ENCODE measurements at places on chromosomes 6 and 20.

- DNase-seq: no peak
These were observed 993.8 kb upstream of the MAP3K7 start for GRCh38 chr6:91580635-91581034.

DNA sequence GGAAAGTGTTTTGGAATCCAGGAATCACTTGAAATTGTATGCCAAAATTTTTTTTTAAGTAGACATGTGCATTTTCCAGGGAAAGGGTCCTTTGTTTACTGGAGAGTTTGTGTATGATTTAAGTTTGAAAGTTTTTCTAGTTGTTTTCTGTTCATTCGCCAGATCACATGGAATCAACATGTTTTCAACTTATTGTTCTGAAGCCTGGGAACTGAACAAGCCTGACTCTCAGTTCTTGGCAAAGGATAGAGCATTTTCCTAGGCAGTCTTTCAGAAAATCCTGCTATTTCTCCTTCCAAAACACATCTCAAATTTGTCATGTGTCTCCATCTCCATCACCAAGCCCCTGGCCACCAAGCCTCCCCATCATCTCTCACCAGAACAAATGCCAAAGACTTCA is 374.8 kb downstream of the MAFB start:
- DNase-seq: no peak

DNA sequence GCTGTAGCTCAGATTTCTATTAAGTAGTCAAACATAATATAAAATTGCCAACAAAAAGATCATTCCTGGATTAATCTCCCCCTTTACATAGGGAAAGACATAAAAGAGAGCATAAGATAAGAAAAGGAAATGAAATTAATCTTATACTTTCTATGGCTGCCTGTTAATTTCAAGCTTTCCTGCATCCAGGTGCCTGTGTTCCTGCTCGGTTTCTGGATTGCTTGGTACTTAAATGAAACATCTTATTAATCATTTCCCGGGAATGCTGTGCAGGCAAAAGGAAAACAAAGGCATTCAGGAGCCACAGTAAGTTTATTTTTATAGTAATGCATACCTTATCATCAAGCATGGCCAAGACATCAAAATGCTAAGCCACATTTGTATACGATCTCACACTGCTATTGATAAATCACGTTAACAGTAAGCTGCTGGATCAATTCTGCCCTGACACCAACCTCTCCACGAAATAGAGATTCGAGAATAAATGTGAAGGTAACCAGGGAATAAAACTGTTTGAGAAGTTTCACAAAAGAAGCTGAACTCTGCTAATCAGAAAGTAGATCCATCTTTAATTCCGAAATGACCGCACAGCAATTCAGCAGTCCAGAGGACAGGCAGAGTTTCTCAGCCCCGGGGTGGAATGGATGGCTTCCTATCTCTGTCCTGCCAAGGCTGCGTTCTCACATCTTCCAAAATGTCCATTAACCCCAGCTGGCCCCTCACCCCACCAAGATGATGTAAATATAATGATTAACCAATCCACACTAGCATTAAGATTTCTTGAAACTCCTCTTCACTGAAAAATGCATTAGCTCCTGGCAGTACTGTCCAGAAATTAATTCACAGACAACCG is 32.6 kb upstream of the APCDD1L start:
- DNase-seq: no peak

GRCh38 chr6:28618898-28619555 is 93.3 kb downstream of the GPX5 start:
- no peak for DNase-seq

DNA sequence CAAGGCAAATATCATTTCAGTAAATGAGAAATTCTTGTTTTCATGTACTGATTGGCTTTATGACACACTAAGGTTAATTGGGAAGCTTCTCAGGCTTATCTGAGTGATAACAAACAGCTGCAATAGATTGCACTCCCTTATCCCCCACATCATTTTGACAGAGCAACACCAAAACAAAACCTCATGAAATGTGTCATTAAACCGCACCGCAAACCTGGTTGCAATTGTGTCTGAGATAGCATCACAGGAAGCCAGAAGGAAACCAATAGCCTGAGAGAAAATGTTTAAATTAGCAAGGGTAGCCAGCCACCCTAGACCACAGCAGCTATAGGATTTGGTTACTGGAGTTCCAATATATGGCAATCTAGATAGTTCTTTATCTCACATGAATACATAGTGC is 31.6 kb upstream of the LAMA4 start:
- no peak for DNase-seq

GRCh38 chr6:22320750-22321149 is 23.9 kb upstream of the PRL start:
- DNase-seq: no peak

- DNase-seq: peak; percentile 40
These were observed 29.3 kb upstream of the EMILIN3 start for GRCh38 chr20:41395667-41396664.

GRCh38 chr20:34871966-34872621 is 562 bp downstream of the GGT7 start:
- no peak for DNase-seq

DNA sequence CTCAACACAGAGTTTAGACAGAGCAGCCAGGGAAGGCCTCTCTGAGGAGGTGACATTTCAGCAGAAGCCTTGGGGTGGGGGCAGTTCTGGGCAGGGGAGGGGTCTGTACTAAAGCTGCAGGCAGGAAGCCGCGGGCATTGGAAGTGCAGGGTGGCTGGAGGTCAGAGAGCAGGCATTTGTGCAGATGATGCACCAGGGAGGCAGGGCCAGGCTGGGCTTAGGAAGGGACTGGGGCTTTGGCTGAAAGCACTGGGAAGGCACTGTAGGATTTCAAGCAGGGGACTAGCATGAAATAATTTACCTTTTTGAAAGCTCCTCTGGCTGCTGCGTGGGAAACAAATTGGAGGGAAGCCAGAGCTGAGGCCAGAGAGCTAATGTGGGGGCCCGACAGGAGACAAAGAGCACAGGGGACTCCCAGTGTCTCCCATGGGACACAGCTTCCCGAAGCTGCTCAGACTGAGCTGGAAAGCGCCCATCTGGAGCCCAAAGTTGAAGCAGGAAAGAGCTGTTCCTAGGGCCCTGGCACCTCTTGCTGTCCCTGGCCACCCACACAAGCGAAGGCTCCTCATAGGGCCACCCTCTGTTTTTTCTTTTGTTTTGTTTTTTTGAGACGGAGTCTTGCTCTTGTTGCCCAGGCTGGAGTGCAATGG is 19.3 kb downstream of the ADA start:
- peak; percentile 40 for DNase-seq

DNA sequence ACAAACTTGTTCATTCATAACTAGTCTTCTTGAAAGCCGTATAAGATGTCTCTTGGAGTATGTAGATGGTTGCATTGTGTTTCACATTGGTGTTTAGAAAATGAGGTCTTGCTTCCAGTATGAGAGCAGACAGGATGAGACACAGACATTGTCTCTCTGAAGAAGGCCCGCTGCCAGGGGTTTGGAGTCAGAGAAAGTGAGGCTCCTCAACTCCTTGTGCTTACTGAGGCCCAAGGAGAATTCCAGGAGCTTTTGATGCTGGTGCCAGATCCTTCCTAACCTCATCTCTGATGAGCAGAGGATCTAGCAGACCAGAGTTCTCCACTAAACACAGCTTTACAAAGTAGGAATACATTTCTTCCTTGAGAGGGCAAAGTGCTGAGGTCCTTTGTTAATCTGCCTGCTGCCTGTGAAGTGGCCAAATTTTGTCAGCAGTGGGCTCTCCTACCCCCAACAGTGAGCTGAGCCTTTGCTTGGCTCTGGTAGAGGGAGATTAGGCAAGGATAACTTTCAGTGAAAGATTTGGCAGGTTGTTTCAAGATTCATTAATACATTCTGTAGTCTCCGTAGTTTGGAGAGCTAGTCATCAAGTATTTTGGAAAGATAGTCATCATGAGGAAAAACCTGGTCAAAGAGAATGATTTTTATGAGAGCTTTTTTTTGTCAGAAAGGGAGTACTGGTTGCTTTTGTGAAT is 9.7 kb downstream of the MAPRE1 start:
- DNase-seq: no peak

- no peak for DNase-seq
These were observed 589.7 kb downstream of the CBLN4 start for GRCh38 chr20:55415567-55416142.

DNA sequence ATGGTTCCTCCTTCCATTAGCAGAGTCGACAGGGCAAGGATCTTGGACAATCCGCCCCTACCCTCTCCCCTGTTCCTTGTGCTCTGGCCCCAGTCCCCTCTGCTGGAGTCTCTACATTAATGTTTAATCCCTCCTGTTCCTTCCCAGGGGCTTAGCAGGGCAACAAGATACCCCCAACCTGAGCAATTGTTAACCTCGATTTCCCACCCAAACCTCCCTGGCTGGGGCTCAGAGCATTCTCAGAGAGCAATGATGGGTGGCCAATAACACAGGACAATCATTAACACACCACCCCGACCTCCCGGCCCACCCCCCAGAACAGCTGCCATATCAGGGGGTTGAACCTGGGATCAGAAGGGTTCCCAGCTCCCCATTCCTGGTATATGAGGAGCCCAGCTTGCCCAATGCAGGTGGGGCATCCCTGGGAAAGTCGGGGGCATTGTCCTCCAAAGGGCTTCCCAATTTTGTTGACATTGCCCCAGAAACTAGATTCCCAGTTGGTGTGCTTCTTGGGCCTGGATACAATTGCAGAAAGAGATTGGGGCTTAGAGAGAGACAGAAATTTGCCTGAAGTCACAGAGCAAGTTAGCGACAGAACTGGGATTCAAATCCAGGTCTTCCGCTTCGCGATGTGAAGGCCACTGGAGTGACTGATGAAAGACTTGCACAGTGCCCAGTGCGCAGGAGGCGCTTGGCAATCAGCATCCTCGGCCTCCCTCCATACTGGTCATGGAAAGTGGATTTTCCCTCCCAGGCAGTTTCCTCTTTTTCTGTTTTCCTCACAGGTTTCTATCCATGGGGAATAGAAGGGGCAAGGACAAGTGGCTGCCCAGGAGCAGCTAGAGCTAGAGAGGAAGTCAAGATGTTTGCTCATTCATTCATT is 59.6 kb upstream of the TTPAL start:
- DNase-seq: no peak

DNA sequence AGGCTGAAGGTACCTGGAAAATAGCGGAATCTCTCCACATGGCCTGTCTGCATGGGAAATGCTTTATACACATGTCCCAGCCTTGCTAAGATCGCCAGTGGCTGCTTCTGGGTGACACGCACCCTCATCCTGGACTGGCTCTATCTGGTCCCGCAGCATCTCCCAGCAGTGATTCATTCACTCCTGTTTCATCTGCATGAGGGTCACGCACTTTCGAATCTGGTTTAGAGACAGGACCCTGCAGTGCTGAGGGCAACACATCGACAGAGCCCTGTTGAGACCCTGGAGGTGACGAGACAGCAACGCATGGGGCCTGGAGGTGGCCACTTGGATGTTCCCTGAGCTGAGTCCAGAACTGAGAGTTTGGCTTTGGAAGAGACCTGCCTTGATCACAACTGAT is 136.5 kb downstream of the SMOC2 start:
- DNase-seq: no peak

DNA sequence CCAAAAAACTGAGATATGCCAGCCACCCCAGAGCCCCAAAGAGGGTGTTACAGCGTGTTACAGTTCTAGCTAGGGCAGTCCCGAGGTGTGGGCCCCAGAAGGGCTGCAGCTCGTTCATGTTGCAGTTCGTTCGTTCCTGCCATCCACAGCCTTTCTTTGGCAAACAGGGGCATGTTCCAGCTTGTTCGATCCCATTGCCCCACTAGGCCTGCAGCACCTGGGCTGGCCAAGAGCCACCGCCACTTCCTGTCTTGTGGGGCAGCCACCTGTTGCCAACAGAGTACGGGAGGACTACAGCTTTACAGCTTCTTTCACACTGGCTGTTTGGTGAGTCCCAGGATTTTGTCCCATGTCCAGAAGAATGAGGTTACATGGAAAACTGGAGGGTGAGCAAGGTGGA is 198.1 kb downstream of the MMUT start:
- no peak for DNase-seq

- no peak for DNase-seq
These were observed 58.1 kb downstream of the RAB44 start for GRCh38 chr6:36755435-36756348.

- no peak for DNase-seq
These were observed 84.2 kb upstream of the ARMC2 start for GRCh38 chr6:108763931-108764579.

- DNase-seq: no peak
These were observed 158.3 kb downstream of the DOK5 start for GRCh38 chr20:54633374-54634355.

DNA sequence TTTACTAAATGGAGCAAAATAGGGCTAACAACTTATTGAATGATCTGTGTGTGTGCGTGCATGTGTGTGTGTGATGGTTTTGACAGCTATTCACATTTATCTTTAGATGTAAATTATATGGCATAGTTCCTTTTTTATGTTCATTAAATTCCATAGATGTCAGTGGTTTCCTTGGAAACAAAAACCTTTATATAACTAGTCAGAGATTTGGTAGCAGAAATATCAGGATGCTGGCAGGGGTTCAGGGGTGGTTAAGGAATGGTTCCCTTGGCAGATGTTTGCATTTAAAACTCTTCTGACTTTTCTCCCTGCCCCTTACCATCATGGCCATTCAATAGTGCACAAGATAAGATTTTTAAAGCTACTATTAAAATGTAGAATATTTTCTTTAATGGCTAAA is 256.6 kb downstream of the PLCB1 start:
- DNase-seq: no peak

DNA sequence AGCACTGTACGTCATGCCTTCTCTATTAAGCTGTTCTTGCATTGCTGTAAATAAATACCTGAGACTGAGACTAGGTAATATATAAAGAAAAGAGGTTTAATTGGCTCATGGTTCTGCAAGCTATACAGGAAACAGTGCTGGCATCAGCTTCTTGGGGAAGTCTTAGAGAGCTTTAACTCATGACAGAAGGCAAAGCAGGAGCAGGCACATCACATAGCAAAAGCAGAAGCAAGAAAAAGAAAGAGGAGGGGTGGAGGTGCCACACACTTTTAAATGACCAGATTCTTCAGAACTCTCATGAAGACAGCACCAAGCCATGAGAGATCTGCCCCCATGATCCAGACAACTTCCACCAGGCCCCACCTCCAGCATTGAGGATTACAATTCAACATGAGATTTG is 30.1 kb downstream of the CYB5R4 start:
- DNase-seq: no peak

GRCh38 chr20:20373091-20373571 is 5.2 kb downstream of the INSM1 start:
- no peak for DNase-seq

DNA sequence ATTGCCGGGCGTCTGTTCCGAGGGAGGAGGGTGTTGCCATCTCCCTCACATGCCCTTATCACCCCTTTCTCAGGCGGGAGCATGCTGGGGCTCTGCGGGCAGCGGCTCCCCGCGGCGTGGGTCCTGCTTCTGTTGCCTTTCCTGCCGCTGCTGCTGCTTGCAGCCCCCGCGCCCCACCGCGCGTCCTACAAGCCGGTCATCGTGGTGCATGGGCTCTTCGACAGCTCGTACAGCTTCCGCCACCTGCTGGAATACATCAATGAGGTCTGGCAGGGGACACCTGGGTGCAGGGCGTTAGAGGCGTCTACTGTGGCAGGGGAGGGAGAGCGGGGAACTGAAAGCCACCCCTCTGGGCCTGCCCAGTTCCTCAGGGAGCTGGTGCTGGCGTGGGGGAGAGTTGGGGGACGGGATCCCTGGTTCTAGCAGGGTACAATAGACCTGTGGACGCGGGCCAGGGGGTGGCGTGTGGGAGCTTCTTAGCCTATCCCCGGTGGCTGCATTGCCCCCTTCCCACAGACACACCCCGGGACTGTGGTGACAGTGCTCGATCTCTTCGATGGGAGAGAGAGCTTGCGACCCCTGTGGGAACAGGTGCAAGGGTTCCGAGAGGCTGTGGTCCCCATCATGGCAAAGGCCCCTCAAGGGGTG is 697 bp downstream of the PPT2 start:
- peak; percentile 81 for DNase-seq
